ENCODE measurements at places on chromosomes 4 and X. TPM values are rescaled to one million over a fixed set of nuclear protein-coding genes. Genes with fewer than 3 reads are reported as not detected.

NUDT10 gene
- total RNA-seq = not detected

F9 gene
- total RNA-seq = not detected

RPGR gene
- total RNA-seq = 6.8 TPM

ADH7 gene
- total RNA-seq = 173 TPM

PNMA6A gene
- not detected for total RNA-seq

NEUROG2 gene
- not detected for total RNA-seq

- H3K27me3 ChIP-seq = no peaks in the 10 kb centered on the region
- no peaks in the 10 kb centered on the region for H3K4me1 ChIP-seq
- no peak for DNase-seq
- H3K27ac ChIP-seq = no peak overlapping the region
These were observed 47.8 kb downstream of the ZNF182 start for GRCh38 chrX:47956016-47956415.

DNA sequence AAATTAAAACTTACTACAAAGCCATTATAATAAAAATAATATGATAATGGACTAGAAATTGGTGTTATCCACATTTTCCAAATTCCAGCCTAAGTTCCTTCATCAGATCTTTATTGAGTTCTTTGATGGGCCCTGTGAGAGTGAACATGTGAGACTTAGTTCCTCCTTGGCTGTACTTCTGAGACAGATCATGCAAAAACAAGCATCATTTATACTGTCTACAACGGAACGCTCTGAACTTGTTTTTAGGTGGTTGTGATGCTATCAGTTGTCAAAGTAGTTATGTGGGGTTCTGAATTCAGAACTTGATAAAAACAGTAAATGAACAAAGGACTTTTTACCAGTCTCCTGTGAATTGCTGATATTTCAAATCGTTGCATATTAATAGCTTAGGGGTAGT lies 48.9 kb downstream of the JADE3 start:
- no peaks in the 10 kb centered on the region for H3K36me3 ChIP-seq
- no peaks in the 10 kb centered on the region for H3K27me3 ChIP-seq
- no peak overlapping the region for H3K27ac ChIP-seq
- H3K4me3 ChIP-seq = no peak overlapping the region
- DNase-seq = no peak
- H3K4me1 ChIP-seq = no peaks in the 10 kb centered on the region

- no peaks in the 10 kb centered on the region for H3K4me1 ChIP-seq
- no peak overlapping the region for H3K27ac ChIP-seq
- H3K4me3 ChIP-seq = no peak overlapping the region
These were observed 39.1 kb upstream of the ANXA3 start for GRCh38 chr4:78512357-78512920.

DNA sequence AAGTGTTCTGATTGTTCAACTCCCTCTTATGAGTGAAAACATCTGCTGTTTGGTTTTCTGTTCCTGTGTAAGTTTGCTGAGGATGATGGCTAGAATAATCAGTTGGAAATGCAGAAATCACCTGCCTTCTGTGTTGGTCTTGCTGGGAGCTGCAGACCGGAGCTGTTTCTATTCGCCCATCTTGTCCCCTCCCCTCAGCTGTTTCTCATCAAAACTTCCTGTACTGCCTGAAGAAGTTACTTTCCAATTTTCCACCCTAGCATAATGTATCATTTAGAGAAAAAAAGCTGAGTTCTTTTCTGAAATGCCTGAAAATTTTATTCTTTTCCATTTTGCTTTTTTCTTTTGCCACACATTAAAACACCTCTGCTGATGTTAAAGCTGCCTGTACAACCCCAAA lies 167.6 kb downstream of the TEX13A start:
- H3K4me1 ChIP-seq = no peaks in the 10 kb centered on the region
- H3K27me3 ChIP-seq = no peaks in the 10 kb centered on the region
- no peaks in the 10 kb centered on the region for H3K36me3 ChIP-seq
- no peak overlapping the region for H3K4me3 ChIP-seq
- no peak overlapping the region for H3K27ac ChIP-seq

DNA sequence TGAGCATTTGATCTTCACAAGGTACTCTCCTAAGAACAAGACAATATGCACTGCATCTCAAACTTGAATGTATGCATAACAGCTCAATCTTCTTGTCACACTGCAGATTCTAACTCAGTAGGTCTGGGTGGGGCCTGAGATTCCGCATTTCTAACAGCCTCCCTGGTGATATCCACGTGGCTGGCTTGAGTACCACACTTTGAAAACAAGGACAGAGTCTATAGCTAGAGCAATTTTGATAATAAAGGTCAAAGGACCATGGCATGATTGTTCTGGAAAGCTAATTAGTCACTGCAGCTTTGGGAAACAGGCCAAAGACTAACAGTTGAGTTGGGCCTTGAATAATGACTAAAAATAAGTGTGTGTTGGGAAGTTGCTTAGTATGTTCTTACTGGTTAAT lies 213.3 kb downstream of the GBA3 start:
- no peak overlapping the region for H3K4me3 ChIP-seq
- H3K27me3 ChIP-seq = no peaks in the 10 kb centered on the region
- DNase-seq = no peak
- no peaks in the 10 kb centered on the region for H3K36me3 ChIP-seq
- no peak overlapping the region for H3K27ac ChIP-seq
- H3K4me1 ChIP-seq = no peaks in the 10 kb centered on the region

- no peak overlapping the region for H3K4me3 ChIP-seq
- no peak overlapping the region for H3K27ac ChIP-seq
- H3K27me3 ChIP-seq = no peaks in the 10 kb centered on the region
- no peaks in the 10 kb centered on the region for H3K4me1 ChIP-seq
- no peaks in the 10 kb centered on the region for H3K36me3 ChIP-seq
These were observed 126.4 kb downstream of the KDR start for GRCh38 chr4:54999003-54999402.

DNA sequence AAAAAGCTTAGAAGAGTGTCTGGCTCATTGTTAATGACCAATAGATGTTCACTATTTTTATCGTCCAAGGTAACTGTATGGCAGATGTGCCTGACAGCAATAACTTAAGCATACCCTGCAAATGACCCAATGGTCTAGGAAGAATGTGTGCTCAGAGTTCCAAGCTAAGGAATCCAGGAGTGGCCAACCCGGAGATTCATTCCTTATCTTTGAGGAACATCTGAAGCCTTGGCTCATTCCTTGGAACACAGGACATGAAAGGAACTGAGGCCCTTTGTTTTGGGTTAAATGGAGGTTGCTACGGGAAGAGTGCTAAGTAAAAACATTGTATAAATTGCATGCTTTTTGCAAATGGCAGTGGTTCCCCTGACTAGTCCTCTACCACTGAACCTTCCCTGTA lies 38.9 kb upstream of the EFNB1 start:
- H3K27ac ChIP-seq = no peak overlapping the region
- no peak for DNase-seq
- no peaks in the 10 kb centered on the region for H3K27me3 ChIP-seq
- H3K4me1 ChIP-seq = no peaks in the 10 kb centered on the region
- no peak overlapping the region for H3K4me3 ChIP-seq
- no peaks in the 10 kb centered on the region for H3K36me3 ChIP-seq

- no peak overlapping the region for H3K27ac ChIP-seq
- DNase-seq = no peak
- H3K27me3 ChIP-seq = no peaks in the 10 kb centered on the region
- no peak overlapping the region for H3K4me3 ChIP-seq
These were observed 46.2 kb downstream of the RGS12 start for GRCh38 chr4:3338976-3339531.

DNA sequence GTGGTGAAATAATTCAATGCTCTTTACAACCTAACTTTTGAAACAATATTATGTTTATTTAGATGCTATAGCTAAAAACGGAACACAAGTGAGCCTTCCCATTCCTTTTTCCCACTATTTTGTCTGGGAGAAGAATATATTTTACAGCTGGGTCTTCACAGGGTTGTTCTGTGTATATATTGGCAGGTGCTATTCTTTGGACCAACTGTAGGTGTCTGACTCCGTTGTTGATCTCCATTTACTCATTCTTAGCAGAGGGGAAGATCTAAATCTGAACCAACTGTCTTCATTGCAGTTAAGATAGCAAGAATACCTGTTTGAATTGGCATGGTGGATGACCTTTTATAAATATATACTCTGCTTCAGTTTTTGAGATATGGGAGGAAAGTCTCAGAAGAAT lies 257.4 kb downstream of the CFAP299 start:
- H3K4me1 ChIP-seq = no peaks in the 10 kb centered on the region
- H3K27ac ChIP-seq = no peak overlapping the region
- no peak for DNase-seq
- no peaks in the 10 kb centered on the region for H3K36me3 ChIP-seq
- H3K4me3 ChIP-seq = no peak overlapping the region
- no peaks in the 10 kb centered on the region for H3K27me3 ChIP-seq

- no peaks in the 10 kb centered on the region for H3K36me3 ChIP-seq
- no peaks in the 10 kb centered on the region for H3K27me3 ChIP-seq
- H3K27ac ChIP-seq = peak overlapping the region; percentile 92
- peak overlapping the region; percentile 93 for H3K4me3 ChIP-seq
- peaks cover 34% of the 10 kb centered on the region for H3K4me1 ChIP-seq
- DNase-seq = no peak
These were observed 1.1 kb downstream of the MOB1B start for GRCh38 chr4:70903291-70903603.

- DNase-seq = no peak
- no peaks in the 10 kb centered on the region for H3K36me3 ChIP-seq
- H3K4me3 ChIP-seq = no peak overlapping the region
- no peak overlapping the region for H3K27ac ChIP-seq
These were observed 61.4 kb upstream of the TMEM150C start for GRCh38 chr4:82623121-82623683.

- H3K27me3 ChIP-seq = no peaks in the 10 kb centered on the region
- no peaks in the 10 kb centered on the region for H3K4me1 ChIP-seq
- H3K4me3 ChIP-seq = no peak overlapping the region
- no peak for DNase-seq
- no peak overlapping the region for H3K27ac ChIP-seq
These were observed 87.7 kb downstream of the SHROOM2 start for GRCh38 chrX:9873952-9874351.

DNA sequence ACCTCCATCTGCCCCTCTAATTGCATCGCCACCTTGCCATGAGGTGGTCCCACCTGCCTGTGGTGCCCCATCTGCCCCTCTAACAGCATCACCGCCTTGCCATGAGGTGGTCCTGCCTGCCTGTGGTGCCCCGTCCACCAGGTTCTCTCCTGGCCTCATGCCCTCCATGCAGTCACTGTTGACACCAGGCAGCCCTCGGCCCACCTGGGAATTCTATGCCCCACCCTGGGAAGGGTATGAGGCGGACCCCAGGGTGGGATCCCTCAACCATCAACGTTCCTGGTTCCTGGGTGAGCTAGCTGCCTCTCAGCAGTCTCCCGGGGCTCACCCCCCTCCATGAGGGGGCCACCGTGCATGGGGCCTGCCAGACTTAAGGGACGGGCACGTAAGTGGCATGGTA lies 38.9 kb downstream of the ACOX3 start:
- no peak for DNase-seq
- H3K36me3 ChIP-seq = peaks cover 96% of the 10 kb centered on the region
- no peak overlapping the region for H3K4me3 ChIP-seq
- H3K27me3 ChIP-seq = no peaks in the 10 kb centered on the region

- no peaks in the 10 kb centered on the region for H3K4me1 ChIP-seq
- H3K36me3 ChIP-seq = no peaks in the 10 kb centered on the region
- DNase-seq = no peak
- H3K27me3 ChIP-seq = no peaks in the 10 kb centered on the region
- H3K4me3 ChIP-seq = no peak overlapping the region
These were observed 77.2 kb upstream of the HSD17B10 start for GRCh38 chrX:53511322-53511721.

DNA sequence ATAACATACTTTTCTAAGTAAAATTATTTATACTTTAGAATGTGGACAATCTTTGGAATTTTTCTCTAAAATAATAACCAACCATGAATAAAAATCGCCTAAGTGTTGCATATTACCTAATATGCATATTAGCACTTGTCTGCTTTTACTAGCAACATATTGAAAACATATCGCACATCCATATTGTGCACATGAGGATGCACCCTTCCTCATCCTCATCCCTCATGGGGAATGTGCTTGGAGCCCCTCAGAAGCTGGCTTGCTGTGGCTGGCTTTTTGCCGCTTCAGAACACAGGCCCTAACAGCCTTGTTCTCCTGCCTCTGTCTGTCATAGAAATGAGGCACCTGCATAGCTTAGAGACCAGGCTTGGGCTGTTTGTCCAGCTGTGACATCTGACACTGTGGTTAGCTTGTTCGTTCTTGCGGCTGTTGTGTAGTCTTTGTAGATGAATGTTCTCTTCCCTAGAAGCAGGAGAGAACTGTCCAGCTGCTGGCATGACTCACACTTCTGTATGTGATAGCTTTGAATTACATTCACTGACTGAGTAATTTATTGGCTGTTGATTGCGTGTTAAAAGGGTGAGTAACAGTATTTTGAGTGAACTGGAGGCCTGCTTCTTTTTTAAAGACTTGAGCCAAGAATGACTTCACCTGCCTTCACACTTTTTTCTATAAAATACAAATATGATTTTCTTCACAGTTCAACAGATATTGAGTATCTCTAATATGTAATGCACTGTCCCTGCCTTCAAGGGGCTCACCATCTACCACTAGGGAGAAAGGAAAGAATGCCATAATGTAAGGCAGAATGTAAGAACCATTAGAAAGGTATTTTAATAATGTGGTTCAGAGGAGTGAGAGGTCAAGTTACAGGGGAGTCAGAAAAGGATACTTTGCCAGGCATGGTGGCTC lies 81.9 kb downstream of the HMGB2 start:
- DNase-seq = no peak
- H3K4me3 ChIP-seq = no peak overlapping the region
- H3K36me3 ChIP-seq = peaks cover 7% of the 10 kb centered on the region
- no peak overlapping the region for H3K27ac ChIP-seq
- no peaks in the 10 kb centered on the region for H3K4me1 ChIP-seq

DNA sequence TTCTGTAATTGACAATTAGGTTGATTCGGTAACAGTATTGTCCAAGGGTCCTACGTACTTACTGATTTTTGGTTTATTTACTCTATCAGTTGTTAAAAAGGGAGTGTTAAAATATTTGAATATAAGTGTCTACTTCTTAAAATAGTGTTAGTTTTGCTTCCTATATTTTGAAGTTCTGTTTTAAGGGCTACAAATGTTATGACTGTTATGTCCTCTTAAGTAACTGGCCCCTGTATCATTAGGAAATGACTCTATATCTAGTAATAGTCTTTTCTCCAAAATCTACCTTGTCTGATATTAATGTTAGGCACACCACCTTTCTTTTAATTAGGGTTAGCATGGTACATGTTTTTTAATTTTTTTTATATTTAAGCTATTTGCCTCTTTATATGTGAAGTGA lies 30.1 kb downstream of the ANKRD50 start:
- H3K27me3 ChIP-seq = no peaks in the 10 kb centered on the region
- no peak for DNase-seq
- no peak overlapping the region for H3K4me3 ChIP-seq
- no peak overlapping the region for H3K27ac ChIP-seq
- H3K4me1 ChIP-seq = no peaks in the 10 kb centered on the region
- peaks cover 13% of the 10 kb centered on the region for H3K36me3 ChIP-seq
